ENCODE measurements at places on chromosomes 5 and 9. TPM values are rescaled to one million over a fixed set of nuclear protein-coding genes. Genes with fewer than 3 reads are reported as not detected.

- H3K27me3 ChIP-seq = no peaks in the 10 kb centered on the region
- no peak for DNase-seq
These were observed 275.2 kb upstream of the DMAC1 start for GRCh38 chr9:8074713-8075286.

GRCh38 chr5:131212471-131213021, 41.8 kb downstream of the LYRM7 start:
- H3K4me1 ChIP-seq = peaks cover 3% of the 10 kb centered on the region
- H3K4me3 ChIP-seq = no peak overlapping the region
- H3K36me3 ChIP-seq = no peaks in the 10 kb centered on the region
- DNase-seq = no peak
- no peaks in the 10 kb centered on the region for H3K27me3 ChIP-seq

- H3K36me3 ChIP-seq = no peaks in the 10 kb centered on the region
- DNase-seq = no peak
- no peak overlapping the region for H3K4me3 ChIP-seq
These were observed 1043.0 kb upstream of the DMAC1 start for GRCh38 chr9:8842402-8843193.

- H3K27ac ChIP-seq = no peak overlapping the region
- no peak overlapping the region for H3K4me3 ChIP-seq
- no peaks in the 10 kb centered on the region for H3K4me1 ChIP-seq
- no peak for DNase-seq
- H3K36me3 ChIP-seq = no peaks in the 10 kb centered on the region
- H3K27me3 ChIP-seq = no peaks in the 10 kb centered on the region
These were observed 31.7 kb downstream of the FSTL4 start for GRCh38 chr5:133580618-133581017.

DNA sequence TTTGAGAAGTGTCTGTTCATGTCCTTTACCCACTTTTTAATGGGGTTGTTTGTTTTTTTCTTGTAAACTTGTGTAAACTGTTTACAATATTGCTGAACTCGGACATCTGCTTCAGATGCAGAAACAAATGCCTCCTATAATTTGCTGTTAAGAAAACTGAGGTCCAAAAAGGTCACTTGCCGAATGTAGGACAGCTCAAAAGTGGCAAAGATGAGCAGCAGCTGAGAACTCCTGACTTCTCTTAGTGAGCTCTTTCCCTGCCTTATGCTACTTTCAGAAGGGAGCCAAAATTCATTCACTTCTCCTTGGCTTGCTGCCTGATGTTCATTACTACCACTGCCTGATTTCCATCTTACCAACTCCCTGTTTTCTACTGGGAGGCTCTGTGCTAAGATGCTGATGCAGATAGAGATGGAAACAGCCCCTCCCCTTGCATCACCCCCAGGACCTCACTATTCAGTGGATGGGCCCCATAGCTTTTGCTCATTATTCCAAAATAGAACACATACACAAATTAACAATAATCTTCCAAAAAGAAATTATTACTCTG, 60.1 kb downstream of the SEMA6A start:
- DNase-seq = no peak
- H3K27ac ChIP-seq = no peak overlapping the region
- no peak overlapping the region for H3K4me3 ChIP-seq
- no peaks in the 10 kb centered on the region for H3K27me3 ChIP-seq
- H3K4me1 ChIP-seq = peaks cover 5% of the 10 kb centered on the region
- H3K36me3 ChIP-seq = peaks cover 8% of the 10 kb centered on the region

- DNase-seq = no peak
- no peaks in the 10 kb centered on the region for H3K27me3 ChIP-seq
- no peak overlapping the region for H3K27ac ChIP-seq
- H3K4me1 ChIP-seq = no peaks in the 10 kb centered on the region
These were observed 524.1 kb downstream of the TMEM38B start for GRCh38 chr9:106218427-106218826.

DNA sequence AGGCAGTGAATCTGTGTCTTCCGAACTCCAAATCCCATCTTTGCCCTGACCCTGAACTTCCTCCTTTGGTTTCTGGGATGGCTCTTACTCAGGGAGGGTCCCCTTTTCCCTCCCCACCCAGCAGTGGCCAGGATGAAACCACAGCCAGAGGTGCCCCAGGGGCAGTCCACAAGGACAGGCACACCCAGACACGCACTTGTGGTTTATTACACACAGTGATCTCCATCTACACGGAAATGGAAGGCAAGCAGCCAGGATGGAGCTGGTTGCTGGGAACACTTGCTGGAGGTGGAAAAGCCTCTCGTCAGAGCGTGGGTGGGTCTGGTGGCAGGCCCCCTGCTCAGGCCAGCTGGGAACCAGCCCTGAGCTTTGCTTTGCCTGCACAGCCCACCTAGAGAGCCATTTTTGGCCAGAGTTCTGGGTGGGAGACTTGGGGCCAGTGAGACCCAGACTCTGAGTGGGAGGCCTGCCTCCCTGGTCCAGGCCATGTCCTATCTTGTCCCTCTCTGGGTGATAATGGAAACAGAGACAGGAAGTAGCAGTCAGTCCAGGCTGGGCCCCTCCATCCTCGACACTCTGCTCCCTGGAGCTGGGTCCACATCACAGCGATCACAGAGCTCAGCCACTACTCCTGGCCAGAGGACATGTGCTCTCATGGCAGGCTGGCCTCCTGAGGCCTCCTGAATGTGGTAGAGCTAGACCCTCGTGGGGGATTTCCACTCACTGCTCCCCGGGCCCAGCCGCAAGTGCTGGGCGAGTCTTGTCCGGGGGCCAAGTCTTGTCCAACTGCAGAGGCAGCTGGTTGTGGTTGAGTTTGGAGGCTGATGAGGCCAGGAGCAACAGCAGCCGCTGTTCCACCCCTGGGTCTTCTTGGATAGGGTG, 5.1 kb upstream of the PHYKPL start:
- H3K27me3 ChIP-seq = no peaks in the 10 kb centered on the region
- peaks cover 18% of the 10 kb centered on the region for H3K4me1 ChIP-seq
- no peak overlapping the region for H3K4me3 ChIP-seq
- peak overlapping the region; percentile 41 for H3K27ac ChIP-seq

- H3K4me1 ChIP-seq = no peaks in the 10 kb centered on the region
- H3K27me3 ChIP-seq = no peaks in the 10 kb centered on the region
- no peaks in the 10 kb centered on the region for H3K36me3 ChIP-seq
- no peak overlapping the region for H3K4me3 ChIP-seq
- no peak for DNase-seq
- no peak overlapping the region for H3K27ac ChIP-seq
These were observed 103.6 kb upstream of the KLF9 start for GRCh38 chr9:70517926-70518610.

DNA sequence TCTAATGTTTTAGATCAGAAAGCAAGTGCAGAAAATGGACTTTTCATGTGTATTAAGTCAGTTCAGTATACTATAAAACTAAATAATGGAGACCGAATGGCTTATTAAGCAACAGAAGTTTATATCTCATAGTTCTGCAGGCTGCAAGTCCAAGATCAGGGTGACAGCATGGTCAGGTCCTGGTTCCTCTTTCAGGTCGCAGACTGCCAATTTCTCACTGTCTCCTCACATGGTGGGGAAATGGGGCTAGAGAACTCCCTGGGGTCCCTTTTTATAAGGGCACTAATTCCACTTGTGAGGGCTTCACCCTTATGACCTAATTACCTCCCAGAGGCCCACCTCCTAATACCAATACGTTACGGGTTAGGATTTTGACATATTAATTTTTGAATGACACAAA, 48.7 kb downstream of the RICTOR start:
- no peaks in the 10 kb centered on the region for H3K27me3 ChIP-seq
- no peak overlapping the region for H3K27ac ChIP-seq
- no peaks in the 10 kb centered on the region for H3K4me1 ChIP-seq
- no peak for DNase-seq
- no peaks in the 10 kb centered on the region for H3K36me3 ChIP-seq

DNA sequence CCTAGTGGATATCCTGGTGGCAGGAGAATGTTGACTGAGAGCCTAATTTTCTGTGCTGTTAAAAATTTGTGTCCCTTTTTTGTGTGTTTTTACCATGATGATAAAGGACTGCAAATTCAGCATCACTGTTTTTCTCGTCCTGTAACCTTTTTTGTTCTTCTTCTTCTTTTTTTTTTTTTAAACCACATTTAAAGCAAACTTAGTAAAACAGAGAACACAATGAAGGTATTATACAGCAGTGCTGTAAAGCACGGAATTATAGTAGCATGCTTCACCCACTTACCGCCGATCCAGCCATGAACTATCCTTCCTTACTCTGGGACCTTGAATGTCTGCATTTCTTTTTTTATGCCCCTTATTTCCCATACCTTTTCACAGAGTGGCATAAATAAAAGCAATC, 280.0 kb downstream of the ARHGAP26 start:
- H3K27ac ChIP-seq = no peak overlapping the region
- DNase-seq = no peak
- peaks cover 5% of the 10 kb centered on the region for H3K36me3 ChIP-seq
- H3K27me3 ChIP-seq = no peaks in the 10 kb centered on the region

DNA sequence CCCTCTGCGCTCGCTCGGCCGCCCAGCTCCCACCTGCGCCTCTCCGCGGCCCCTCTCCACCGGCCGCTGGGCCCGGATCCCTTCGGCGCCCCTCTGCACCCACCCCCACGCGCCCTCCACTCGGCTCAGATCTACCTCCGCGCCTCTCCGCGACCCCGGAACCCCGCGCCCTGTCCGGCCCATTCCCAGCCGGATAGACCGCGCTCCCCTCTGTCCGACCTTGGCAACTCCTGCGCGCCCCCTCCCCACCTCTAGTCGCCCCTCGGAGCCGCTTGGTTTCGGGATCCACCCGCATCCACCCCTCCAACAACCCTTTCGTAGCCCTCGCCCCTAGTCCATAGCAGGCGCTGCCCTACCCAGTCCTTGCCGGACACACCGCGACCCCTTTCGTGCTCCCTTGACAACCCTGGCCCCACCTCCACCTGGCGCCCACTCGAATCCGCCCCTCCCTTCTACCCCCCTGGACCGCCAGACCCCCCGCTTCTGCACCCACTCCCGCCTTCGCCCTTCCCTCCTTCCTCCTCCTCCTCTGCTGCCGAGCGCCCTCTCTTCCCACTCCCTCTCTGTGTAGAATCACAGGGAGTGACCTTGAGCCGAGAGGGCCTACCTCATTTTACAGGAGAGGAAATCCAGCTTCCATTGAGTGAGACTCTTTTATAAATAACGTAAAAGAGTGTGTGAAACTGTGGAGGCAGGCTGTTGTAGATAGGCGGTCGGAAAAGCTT, 525 bp upstream of the AK3 start:
- peak overlapping the region; percentile 99 for H3K27ac ChIP-seq
- H3K4me3 ChIP-seq = peak overlapping the region; percentile 92
- peak; percentile 63 for DNase-seq
- H3K27me3 ChIP-seq = no peaks in the 10 kb centered on the region

DNA sequence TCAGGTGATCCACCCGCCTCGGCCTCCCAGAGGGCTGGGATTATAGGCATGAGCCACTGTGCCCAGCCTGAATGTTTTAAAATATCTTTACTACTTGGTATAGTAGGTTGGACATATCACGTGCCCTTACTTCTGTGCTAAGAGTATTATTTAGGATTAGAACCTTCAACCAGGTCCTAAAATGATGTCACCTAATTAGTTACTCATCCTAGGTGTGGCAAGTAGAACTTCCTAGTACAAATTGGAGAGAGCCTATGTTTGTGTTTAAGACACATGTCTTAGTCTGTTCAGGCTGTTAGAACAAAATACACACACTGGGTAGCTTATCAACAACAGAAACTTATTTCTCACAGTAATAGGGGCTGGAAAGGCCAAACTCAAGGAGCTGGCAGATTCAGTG, 51.5 kb downstream of the ZFAND5 start:
- no peaks in the 10 kb centered on the region for H3K36me3 ChIP-seq
- no peaks in the 10 kb centered on the region for H3K27me3 ChIP-seq
- peaks cover 12% of the 10 kb centered on the region for H3K4me1 ChIP-seq
- DNase-seq = peak; percentile 37

DNA sequence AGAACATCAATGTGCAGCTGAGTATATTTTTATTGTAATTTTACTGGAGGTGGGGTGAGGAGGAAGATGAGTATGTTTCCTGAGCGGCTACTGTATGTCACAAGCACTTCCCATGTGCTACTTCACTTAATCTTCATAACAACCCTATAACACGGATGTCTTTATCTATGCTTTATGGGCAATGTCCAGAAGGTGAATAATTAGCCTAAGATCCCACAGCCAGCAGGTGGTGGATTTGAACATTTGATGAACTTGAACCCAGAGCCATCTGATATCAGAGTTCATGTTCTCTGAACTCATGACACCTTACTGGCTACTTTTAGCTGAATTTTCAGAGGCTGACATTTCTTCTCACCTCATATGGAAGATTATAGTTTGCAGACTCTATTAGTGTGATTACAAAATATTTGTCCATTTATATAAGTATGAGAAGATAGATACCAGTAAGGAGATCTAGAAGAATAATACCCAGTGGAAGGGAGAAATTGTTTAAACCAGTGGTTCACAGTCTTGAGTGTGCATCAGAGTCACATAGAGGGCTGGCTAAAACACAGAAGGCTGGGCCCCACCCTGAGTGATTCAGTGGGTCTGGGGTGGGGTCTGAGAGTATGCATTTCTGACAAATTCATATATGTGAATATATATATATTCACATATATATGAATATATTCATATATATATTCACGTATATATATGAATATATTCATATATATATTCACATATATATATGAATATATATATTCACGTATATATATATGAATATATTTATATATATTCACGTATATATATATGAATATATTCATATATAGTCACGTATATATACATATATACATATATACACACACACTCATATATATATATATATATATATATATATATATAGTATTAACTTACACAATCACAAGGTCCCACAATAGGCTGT, 164.4 kb upstream of the NR3C1 start:
- H3K4me1 ChIP-seq = no peaks in the 10 kb centered on the region
- H3K36me3 ChIP-seq = no peaks in the 10 kb centered on the region
- peak overlapping the region; percentile 57 for H3K27ac ChIP-seq
- DNase-seq = peak; percentile 50
- no peak overlapping the region for H3K4me3 ChIP-seq

DNA sequence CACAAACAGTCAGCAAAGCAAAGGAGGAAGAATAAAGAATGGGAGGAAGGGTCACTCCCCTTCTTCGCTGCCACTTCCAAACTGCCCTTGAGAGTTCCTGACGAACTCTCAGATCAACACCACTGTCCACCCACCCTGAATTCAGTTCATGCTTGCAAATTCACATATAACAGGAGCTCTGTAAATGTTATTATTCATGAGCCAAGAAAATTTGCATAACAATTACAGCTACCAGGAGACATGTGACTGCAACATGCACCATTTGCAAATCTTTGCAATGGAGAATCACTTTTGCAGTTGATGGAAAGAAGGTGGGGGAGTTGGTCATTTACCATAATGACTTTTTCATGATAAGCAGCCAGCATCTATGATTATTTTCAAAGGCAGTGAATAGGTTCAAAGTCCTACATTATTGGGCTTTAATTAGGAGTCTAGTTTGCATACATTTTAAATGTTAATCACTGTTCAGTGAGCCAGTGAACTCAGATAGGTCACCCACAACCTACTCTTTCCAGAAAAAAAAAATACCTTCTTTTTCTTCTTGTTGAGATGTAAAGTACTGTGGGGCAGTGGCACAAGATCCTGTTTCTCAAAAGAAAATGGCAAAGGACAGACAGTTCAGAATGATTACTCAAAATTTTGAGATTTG, 149.7 kb downstream of the CAAP1 start:
- no peaks in the 10 kb centered on the region for H3K4me1 ChIP-seq
- no peak overlapping the region for H3K4me3 ChIP-seq
- no peaks in the 10 kb centered on the region for H3K27me3 ChIP-seq
- no peak overlapping the region for H3K27ac ChIP-seq
- no peaks in the 10 kb centered on the region for H3K36me3 ChIP-seq

The GPR150 gene
- 2.1 TPM for polyA plus RNA-seq

The HSPA4 gene
- polyA plus RNA-seq = 67.1 TPM

The SLC25A48 gene
- 0.73 TPM for polyA plus RNA-seq

The NACC2 gene
- 6.5 TPM for polyA plus RNA-seq

The CCNI2 gene
- 8.2 TPM for polyA plus RNA-seq

The DPYSL3 gene
- polyA plus RNA-seq = 11.6 TPM

The IFNE gene
- 1.9 TPM for polyA plus RNA-seq

Data from small intestine (tissue), 16 donors.